SIG-M5 (cell line): ENCODE measurements at places on chromosomes 4 and X.

- no peak for DNase-seq
Observed at GRCh38 chr4:110619463-110620247, 3.2 kb downstream of the PITX2 start.

DNA sequence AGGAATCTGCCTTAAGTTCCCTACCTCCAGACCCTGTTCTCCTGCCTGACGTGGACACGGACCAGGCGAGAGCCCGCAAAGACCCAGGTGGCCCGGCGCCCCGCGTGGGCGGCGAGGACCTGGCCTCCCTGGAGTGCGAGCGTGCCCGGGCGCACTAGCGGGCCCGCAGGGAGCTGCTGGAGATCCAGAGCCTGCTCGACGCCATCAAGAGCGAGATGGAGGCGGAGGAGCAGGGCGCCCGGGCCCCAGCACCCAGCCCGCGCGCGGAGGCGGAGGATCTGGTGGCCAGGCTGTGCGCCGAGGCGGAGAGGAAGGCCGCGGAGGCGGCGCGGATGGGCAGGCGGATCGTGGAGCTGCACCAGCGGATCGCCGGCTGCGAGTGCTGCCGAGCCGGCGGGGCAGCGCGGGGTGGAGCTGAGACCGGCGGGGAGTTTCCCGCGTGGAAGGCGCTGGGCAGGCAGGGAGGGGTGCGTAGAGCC lies 18.2 kb downstream of the MRFAP1 start:
- no peak for DNase-seq

GRCh38 chrX:94961730-94962129 lies 1287.7 kb downstream of the FAM133A start:
- DNase-seq: no peak

- DNase-seq: no peak
Observed at GRCh38 chrX:17187136-17187756, 187.8 kb upstream of the NHS start.

GRCh38 chr4:139606579-139607501 lies 50.8 kb upstream of the SETD7 start:
- DNase-seq: no peak

DNA sequence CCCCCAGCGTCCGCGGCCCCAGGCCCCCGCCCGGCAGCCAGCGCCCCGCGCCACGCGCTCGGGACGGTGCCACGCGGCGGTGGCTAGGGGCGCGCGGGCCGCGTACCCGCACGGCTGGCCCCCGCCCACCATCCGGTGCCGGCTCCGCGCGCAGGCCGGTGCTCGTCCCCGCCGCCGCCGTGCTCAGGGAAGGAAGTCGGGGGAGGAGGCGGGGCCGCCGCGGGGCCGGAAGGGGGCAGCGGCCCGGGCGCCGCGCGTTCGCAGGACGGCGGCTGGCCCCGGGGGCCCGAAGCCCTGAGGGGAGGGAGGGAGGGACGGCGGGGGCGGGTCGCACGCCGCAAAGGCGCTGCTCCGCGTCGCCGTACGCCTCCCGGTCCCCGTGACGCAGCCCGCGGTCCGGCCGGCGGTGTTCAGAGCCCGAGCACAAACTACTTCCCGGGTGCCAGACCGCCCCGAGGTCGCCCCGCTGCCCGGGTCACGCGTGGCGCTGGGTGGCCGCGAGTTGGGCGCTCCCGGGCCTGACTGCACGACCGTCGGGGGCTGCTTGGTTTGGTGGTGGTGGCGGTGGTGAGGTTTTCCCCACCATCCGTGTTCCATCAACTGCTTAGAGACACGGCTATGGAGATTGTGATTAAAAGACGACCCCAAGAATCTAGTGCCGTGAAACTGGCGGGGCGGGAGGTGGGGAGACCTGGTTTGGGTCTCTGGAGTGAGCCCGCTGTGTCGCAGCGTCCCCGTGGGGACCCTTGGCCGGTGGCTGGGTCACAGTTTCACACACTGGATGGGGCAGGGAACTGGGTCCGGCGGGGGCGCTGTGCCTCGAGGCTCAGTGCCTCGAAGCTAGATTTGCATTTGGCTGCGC lies at the start of gene DCTD:
Gene DCTD, minus strand, starts transcription at position 205 of the 862 bp plus-strand sequence. CDS start 1,818 bp downstream, outside the sequence.
- DNase-seq: no peak

DNA sequence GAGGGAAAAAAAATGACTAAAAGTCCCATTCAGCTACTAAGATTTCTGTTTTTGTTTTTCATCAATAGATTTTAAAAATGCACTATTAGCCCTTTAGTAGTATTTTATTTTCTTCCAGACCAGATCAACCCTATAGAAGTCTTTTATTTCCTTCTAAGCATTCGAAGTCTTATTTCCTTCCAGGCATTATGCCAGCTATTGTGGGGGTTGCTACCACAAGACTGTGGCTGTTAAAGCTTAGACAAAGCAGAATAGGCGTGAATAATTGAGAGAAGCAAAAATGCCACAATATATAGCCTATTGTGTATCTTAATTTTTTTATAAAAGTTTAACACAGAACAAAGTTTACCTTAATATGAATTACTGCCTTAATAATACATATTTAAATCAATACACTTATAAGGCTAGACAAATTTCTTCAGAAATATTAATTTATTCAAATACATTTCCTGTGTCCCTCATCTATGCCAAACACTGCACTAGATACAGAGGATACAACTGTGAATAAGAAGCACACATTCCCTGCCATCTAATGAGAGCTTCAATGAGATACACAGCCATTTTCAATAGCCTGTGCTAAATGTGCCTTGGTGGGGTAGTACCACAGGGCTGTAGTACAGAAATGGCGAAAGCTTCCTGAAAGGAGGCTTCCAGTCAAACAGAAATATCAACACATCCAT lies 33.1 kb downstream of the SLC10A7 start:
- no peak for DNase-seq

DNA sequence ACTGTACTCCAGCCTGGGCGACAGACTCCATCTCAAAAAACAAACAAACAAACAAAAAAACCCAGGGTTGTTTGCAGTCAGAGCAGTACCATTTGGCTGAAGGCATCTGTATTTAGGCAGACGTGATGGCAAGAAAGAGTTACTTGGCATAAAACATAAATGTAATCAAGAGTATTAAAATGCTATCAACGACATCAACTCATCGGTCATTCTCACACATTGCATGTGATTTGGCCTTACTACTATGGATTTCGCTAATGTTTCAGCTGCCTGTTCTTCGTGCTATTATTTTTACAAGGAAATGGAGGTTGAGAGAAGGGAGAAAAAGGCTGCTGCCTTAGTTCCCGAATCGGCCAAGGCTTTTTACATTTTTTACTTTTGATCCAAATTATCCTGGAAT lies 15.5 kb upstream of the SMARCA5 start:
- no peak for DNase-seq

DNA sequence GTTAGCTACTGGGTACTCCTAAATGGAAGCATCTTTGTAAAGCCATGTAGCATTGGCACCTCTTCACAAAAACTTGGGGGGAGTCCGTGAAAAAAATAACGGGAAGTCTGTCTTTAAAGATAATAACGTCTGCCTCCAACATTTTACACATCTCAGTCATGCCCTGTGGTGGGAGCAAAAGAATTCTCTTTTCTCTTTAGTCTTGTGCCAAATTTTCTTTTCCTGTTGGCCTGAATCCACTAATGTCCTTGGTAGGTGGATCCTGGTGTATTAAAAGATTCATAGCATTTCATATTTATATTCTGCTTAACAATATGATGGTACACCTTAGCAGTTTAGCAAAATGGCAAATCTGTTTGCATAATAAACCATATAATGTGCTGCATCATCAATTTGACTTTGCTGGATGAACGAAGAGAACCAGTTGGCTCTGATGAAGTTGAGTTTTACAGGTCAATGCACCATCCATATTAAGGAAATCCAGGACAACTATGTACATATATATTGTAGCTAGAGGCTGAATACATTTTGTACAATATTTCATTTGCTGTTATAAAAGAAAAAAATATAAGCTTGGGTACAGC lies 746.4 kb upstream of the MAGEB2 start:
- DNase-seq: no peak

GRCh38 chr4:187274153-187274552 lies 550.5 kb upstream of the FAT1 start:
- no peak for DNase-seq
